ENCODE measurements at places on chromosomes 1 and 21.

DNA sequence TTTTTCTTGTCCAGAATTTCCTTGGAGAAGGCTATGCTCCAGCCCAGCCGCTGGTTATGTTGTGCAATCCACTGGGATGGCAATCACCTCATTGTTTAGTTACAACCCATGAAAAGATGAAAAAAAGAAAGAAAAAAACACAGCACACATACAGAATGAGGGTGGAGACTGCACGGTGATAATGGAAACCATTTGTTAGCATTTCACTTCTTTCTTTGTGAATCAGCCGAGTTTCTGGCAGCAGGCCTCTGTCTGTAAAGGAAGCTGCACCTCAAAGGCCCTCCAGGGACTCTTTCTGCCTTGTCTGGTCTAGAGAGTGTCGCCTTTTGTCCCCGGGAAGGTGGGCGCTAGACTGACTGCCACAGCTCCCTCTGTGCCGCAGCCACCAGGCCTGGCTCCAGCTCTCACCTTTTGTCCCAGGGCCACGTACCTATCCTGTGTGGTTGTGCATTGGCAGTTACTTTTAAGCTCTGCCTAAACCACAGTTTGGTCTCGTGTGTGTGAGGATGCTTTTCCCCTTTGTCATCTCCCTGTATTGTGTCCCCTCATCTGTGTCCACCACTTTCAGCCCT lies 35.6 kb downstream of the NGF start:
- peak; percentile 68 for DNase-seq

DNA sequence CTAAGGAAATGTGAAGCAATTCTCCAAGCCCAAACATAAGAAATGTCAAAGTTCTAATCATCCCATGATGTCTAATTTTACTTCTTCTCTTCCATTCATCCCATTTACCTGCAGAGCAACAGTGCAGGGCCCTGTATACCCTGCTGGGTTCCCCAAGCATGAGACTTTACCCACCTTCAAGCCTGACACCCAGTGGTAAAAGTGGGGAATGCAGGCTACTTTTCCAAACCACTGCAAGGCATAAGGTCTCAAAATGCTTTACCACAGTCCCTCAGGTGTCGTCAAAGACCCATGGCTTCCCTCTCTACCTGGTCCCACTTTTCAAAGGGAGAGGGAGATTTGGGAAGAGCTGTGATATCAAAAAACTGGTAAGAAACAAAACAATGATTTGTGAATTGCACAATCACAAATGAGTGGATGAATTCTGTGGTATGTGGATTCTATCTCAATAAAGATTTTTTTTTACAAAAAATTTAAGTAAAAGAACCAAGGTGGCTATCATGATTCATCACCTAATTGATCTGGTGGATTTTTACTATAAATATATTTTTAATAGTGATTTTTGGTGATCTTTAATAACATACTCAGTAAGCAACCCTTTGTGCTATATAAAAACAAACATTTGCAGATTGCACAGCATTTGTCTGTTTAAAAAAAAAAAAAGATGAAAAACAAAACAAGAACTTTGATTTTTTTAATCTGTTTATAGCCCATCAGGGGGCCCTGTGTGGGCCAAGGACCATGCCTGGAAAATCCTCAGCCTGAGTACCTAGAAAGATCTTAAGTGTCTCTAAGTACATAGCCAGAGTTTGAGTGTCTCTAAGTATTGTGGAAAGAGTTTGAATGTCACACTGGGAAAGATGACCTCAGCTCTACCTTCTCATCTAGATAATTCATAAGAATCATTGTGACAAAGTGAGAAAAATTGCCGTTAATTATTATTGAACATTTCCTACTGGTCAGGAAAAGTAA lies 73.1 kb upstream of the GJB5 start:
- DNase-seq, result peak; percentile 39

DNA sequence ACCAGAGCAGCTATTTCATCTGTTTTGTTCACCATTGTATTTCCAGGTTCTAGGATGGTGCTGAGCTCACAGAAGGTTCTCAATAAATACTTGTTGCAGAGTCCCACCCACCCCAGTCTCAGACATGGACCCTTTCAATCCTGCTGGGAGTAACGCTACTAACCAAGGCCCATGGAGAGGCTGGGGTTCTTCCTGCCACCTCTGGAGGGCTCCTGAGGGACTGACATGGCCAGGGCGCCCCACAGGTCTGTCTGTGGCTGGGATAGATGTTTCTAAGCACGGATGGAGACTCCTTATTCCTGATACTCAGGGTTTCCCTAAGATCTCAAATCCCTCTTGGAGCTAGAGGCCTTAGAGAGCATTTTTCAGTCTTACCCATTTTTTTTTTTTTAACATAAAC lies 87.4 kb downstream of the EPHB2 start:
- DNase-seq, result no peak

GRCh38 chr1:95547005-95547404 lies 313.0 kb downstream of the RWDD3 start:
- peak; percentile 75 for DNase-seq

- DNase-seq, result no peak
Measured at GRCh38 chr1:245512980-245513578, 358.3 kb downstream of the KIF26B start.

- DNase-seq, result no peak
Measured at GRCh38 chr1:178101266-178101630, 7.3 kb downstream of the RASAL2 start.
